ENCODE measurements at places on chromosomes 1 and 21. TPM values are rescaled to one million over a fixed set of nuclear protein-coding genes. Genes with fewer than 3 reads are reported as not detected.

Gene DARS2
- total RNA-seq = 13.2 TPM

Gene DNMT3L
- total RNA-seq = not detected

Gene OR2L8
- total RNA-seq = not detected

Gene MYBPH
- total RNA-seq = not detected

Gene OR2G6
- total RNA-seq = not detected

Gene TSSK3
- 0.44 TPM for total RNA-seq

GRCh38 chr1:156337888-156338179 is 258 bp downstream of the CCT3 start:
- DNase-seq = no peak

DNA sequence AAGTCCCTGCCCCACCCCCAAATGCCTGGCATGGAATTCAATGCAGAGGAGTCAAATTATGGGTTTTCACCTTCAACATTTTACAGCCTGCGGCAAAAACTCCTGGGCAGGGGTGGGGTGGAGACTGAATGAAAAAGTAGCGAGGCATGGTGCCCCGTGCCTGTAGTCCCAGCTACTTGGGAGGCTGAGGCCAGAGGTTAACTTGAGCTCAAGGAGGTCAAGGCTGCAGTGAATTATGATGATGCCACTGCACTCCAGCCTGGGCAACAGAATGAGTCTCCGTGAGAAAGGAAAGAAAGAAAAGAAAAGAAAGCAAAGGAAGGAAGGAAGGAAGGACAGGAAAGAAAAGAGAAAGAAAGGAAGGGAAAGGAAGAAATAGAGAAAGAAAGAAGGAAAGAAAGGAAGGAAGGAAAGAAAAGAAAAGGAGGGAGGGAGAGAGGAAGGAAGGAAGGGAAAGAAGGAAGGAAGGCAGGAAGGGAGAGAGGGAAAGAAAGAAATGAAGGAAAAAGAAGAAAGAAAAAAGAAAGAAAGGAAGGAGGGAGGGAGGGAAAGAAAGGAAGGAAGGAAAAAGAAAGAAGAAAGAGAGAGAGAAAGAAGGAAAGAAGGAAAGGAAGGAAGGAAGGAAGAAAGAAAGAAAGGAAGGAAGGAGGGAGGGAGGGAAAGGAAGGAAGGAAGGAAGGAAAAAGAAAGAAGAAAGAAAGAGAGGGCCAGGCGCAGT is 11.1 kb downstream of the LEMD1 start:
- no peak for DNase-seq

- DNase-seq = no peak
Measured at GRCh38 chr1:243712242-243712641, 137.8 kb downstream of the AKT3 start.

GRCh38 chr1:95018602-95019369 is 54.0 kb downstream of the ALG14 start:
- no peak for DNase-seq

- DNase-seq = no peak
Measured at GRCh38 chr1:27109103-27109822, 45.7 kb downstream of the SLC9A1 start.

DNA sequence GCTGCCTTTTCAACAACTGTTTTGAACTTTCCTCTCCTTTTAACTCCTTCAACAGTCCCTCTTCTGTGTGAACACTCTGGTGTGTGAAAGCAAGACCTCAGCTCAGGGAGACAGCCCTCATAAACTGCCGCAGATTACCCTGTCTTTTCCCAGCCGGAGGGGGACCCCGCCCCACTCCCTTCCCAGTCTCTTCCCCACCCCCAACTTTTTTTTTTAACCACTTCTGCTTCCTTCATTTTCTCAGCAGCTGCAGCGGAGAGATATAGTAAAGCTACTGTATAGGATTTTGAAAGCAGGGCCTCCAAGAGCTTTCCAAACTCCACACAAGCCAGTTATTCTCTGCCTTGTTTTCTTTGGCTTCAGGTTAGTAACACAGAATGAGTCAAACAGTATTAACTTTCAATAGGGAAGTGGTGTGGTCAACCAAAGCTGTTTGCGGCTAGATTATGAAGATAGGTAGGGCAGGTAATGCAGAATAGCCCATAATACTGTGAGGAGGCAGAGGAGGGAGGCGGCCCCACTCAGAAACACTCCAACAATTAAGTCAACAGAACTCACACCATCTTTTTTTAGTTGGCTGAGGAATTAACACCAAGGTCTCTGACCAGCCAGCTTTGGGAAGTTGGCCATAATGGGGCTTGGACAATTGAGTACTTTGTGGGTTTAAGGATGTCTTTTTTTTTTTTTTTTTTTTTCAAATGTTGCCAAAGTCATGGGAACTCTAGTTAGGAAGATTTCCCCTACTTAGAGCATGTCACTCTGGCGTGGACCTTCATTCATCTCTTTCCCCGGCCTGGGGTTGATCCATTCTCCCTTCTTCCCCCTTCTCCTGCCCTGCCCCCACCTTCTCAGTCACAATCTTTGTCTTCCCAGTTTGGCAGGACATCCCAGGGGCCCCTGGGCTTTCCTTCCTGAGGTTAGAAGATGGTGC is 177.0 kb downstream of the CLIC6 start:
- no peak for DNase-seq

DNA sequence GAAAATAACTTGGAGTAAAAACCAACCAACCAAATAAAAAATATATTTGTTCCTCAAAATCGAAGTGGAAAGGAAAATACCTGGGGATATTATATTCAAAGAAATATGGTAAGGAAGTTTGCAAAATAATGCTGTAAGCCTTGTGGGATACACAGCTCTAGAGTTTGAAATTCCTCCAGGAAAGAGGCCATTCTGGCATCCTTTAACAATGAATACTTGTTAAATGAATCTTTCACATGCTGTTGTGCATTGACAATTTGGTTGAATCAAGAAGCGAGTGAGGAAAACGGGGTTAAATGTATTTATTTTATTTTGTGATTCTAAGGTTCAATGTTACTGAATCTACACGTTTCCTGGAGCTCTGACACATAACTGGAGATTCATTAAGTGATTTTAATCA is 30.5 kb upstream of the NTNG1 start:
- no peak for DNase-seq

DNA sequence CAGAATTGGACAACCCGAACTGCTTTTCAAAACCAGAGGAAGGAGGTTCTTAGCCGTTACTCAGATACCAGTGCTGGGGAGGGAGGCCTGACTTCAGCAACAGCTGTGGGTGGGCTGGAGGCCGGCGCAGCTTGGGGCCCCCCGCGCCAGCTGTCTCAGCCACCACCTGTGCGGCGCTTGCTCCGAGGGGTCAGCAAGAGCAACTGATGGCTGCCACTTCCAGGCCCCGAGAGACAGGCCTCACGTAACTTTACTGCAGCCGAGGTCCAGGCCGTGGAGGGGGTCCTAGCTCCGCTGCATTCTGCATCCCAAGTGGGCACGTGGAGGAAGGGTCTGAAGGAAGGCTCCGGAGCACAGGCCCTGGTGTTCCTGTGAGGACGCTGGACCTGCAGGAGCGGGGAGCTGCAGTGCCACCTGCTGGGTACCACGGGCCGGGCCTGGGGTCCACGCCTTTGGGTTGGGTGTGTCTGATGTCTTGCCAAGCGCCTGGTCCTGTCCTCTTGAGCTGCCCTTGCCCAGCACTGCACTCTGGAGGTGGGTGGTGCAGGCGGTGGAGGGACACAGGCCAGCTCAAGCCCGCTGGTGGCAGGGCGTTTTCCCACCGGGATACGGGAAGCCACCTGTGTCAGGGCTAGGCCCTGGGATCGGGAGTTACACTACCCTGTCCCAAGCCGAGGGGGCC is 9.8 kb downstream of the THAP3 start:
- peak; percentile 73 for DNase-seq

- no peak for DNase-seq
Measured at GRCh38 chr1:100881687-100882086, 13.0 kb downstream of the EXTL2 start.

DNA sequence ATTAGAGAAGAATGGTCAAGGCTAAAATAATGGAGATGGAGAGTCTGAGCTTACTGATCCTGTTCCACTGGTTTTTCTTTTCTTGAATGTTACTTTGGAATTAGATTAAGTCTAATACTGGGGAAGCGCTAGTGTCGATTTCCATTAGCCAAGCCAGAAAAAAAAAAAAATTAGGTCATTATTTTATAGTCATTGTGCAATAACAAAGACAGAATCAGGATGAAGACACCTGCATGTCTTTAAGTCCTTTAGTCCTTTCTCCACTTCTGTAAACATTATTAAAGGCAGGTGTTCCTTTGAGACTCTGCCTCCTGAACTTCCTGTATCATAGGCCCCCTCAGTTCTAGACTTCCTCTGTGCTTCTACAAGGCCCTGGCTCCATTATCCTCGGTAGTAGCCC is 42.8 kb downstream of the MYSM1 start:
- no peak for DNase-seq

DNA sequence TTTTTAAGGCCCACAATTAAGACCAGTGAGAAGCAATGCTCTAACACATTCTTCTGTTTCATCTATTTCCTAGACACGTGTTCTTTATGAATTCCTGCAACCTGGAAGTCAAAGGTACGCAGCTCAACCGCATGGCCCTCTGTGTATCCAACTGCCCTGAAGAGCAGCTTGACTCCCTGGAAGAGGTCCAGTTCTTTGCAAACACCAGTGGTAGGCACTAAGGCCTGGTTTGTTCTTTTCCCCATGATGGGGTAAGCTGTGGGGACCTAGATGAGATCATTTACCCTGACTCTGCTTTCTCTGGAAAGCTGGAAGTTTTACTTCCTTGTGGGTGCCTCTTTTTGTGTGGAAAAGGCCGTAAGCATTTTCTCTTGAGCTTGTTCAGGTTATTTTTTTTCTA is 7.3 kb downstream of the SLC44A3 start:
- DNase-seq = no peak

DNA sequence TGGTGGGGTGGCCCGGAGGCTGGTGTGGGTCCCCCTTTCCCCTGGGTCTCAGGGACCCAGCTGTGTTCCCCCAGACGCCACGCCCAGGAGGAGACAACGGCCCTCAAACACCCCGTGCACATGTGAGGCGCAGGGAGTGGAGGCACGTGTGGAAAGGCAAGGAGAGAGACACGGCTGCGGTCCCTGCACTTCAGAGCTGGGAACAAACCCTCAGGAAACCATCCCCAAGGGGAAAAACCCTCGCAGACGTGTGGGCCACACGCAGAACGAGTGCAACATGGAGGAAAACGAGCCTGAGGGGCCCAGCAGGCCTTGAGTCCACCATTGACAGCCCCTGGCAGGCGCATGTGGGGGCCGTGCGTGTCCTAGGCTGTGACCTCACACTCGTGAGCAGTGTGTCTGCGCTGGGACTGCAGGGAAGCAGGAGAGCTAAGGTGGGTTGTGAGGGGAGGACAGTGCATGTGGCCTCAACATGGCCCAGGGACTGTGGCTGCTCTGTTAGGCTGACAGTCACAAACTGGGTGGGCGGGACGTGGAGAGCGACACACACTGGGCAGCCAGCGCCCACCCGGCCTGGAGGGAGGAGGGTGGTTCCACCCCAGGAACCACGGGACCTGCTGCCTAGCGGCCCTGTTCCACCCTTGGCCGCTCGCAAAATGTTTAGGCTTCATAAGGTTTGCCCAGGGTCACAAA is 20.0 kb downstream of the ITGB2 start:
- DNase-seq = no peak

GRCh38 chr21:38833117-38833516 is 27.4 kb downstream of the ETS2 start:
- DNase-seq = no peak

DNA sequence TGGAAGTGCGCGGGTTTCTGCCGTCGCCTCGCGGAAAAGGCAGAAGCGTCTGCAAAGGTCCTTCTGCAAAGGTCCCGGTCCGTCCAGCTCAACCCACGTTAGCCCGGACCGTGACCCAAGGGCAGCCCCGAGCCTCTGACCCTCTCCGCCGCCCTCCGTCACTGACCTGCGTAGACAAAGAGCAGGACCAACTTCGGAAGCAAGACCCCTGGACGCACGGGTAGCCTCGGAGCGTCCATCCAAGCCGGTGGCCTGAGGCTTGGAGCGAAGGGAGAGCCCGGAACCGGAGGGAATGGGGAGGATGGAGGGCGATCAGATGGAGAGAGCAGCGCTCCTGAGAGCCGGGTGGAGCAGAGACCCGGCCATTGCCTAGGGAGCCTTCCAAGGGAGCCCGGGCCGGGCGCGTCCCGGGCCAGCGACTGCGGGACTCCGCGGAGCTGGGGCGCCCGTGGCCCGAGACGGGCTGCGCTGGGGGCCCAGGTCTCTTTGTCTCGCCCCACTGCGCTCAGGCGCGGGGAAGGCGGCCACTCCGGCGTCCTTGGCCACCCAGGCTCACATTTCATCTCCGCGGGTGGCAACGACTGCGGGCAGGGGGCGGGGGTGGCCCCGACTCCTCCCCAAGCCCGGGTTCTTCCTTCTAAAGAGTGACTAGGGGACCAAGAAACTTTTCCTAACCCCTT is at the start of gene CYYR1:
Gene CYYR1, minus strand, starts transcription at position 585 of the 680 bp plus-strand sequence. Its CDS starts 346 bp downstream, at position 239.
- peak; percentile 29 for DNase-seq

GRCh38 chr1:91900562-91900961 is 14.6 kb upstream of the TGFBR3 start:
- no peak for DNase-seq

DNA sequence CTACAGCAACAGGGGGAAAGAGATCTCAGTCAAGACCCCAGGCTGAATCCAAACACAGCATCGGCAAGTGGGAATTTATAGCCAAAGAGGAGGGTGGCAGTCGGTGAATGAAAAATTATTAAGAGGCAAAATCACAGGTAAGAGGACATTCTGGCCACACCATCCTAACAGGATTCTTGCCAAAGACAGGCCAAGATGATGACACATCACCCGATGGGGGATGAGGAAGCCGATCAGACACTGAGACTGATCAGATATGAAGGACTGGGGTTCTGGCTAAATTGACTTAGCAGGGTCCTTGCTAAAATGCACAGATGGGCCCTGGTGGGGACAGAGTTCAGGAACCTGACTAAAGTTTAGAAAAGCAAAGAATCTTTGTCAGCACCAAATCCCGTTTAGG is 402.2 kb downstream of the SMYD3 start:
- DNase-seq = no peak

All from left cardiac atrium (tissue), 4 donors.